Thyroid gland (tissue), 4 donors: ENCODE measurements at places on chromosomes 5 and 9.

GRCh38 chr5:126115059-126115629 lies 308.1 kb upstream of the GRAMD2B start:
- no peak for DNase-seq

GRCh38 chr5:22465616-22466015 lies 387.5 kb downstream of the CDH12 start:
- no peak for DNase-seq

GRCh38 chr5:94362857-94363256 lies 255.5 kb downstream of the KIAA0825 start:
- DNase-seq, result no peak

- DNase-seq, result no peak
Measured at GRCh38 chr9:133973791-133974630, 18.1 kb downstream of the VAV2 start.

- DNase-seq, result no peak
Measured at GRCh38 chr9:118236625-118237024, 532.4 kb downstream of the TLR4 start.

DNA sequence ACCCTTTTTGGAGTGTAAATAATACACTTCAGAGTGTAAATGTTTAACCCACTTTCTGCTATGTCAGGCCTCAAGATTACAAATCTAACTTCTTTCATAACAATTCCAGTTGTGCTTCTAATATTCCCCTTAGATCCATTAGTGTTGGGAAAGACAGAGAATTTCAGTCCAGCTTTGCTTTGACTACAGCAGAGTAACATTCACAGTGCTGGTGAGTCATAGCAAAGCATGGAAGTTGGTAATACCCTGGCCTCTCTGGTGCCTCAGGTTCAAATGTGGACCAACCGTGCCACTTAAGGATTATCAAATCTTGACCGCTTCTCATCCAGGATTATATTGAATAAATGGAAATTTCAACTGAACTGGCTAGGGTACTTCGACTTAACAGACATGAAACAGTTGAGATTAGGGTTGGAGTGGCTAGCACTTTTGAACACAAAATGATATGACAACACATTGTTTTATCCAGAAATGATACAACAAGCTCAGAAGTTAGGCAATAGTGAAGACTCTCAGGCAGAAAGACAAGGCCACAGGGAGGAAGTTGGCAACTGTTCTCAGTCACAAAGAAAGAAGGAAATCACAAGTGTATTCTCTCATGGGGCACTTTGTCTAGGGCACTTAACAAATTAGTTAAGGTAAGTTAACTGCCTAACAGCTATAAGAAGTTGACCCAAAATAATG lies 24.4 kb upstream of the RASA1 start:
- no peak for DNase-seq

GRCh38 chr5:76542887-76543690 lies 80.1 kb downstream of the F2RL2 start:
- DNase-seq, result no peak

GRCh38 chr5:21594566-21594965 lies 1258.6 kb downstream of the CDH12 start:
- DNase-seq, result no peak

DNA sequence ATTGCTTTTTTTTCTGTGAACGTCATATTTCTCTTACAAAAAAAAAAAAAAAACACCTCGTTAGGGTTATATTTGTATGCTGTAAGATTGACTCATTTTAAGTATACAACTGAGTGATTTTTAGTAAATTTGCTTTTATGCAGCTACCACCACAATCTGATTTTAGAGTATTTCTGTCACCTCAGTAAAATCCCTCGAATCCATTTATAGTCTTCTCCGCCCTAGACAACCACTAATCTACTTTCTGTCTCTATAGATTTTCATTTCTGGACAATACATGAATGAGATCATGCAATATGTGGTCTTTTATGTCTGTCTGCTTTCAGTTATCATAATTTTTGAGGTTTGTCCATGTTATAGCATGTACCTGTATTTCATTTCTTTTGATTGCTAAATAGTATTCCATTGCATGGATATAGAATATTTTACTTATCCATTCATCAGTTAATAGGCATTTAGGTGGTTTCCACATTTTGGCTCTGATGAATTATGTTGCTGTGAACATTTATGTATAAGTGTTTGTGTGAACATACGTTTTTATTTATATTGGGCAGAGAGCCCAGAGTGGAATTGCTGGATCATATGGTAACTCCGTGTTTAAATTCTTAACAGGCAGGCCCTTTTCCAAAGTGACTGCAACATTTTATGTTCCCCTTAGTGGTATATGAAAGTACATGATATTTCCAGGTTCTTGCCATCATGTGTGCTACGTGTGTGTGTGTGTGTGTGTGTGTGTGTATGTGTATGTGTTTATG lies 171.4 kb downstream of the SGCD start:
- no peak for DNase-seq

DNA sequence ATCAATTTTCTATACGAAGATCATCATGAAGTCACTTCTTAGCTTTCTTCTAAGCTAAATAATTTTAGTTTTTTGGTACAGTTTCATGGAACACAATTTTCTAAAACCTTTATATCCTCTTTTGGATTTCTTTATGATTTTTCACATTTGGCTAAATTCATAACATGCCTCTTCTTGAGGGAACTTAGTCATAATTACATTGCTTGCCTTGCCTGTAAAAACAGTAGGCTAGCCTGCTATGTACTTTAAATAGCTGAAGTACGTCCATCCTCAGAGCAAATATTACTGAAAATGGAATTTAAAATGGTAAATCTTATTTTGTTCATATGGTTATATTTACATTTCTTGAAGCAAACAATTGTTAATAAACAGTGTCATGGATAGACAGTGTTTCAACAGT lies 225.0 kb downstream of the VPS13A start:
- no peak for DNase-seq

DNA sequence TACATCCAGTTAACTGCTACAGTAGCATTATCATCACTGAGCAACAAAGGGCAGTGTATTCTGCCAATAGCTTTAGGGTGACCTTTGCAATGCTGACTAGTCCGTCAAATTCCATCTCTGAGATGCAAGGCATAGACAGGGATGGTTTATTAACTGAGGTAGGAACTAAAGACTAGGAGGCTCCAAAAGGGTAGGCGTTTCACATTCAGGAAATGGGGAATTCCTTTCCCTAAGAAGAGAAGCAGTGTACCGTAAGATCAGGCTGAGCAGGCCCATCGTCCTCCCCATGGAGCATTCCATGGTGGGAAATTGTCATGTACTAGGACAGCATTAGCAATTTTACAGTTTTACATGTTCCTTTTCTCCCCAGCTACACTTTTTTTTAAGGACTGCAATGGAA lies 157.7 kb downstream of the BNC2 start:
- DNase-seq, result no peak

DNA sequence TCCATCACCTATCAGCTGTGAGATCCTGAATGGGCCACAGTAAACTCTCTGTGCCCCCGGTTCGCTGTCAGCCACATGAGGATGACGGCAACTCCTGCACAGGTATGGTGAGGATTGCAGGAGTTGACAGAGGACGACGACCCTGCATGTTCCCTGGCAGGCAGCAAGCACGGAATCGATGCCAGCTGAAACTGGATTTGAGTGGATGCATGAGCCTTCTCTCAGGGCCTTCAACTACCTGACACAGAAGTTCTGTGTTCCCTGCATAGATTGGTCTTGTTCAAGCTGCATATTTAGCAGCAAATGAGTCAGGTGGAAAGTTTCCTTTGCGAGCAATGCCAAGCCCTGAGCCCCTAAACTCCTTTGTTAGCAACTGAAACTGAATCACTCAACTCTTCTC lies 69.6 kb upstream of the PTCH1 start:
- no peak for DNase-seq

DNA sequence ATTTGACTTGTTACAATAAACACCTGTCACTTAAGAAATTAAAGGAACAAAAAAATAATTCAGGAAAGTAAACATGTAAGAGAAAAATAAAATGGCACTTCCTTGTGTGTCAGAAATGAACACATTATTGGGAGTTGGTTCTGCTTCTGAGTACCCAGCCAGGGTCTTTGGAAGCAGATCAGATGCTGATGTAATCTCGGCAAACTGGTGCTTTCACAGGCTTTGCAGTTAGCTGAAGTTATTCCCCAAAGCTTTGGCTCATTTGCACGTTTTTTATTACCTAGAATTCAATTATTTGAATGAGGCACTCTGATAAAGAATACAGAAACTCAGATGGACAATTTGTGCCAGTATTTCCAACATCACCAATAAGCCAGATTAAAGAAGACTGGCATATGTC lies 10.9 kb downstream of the CDH18 start:
- DNase-seq, result no peak

DNA sequence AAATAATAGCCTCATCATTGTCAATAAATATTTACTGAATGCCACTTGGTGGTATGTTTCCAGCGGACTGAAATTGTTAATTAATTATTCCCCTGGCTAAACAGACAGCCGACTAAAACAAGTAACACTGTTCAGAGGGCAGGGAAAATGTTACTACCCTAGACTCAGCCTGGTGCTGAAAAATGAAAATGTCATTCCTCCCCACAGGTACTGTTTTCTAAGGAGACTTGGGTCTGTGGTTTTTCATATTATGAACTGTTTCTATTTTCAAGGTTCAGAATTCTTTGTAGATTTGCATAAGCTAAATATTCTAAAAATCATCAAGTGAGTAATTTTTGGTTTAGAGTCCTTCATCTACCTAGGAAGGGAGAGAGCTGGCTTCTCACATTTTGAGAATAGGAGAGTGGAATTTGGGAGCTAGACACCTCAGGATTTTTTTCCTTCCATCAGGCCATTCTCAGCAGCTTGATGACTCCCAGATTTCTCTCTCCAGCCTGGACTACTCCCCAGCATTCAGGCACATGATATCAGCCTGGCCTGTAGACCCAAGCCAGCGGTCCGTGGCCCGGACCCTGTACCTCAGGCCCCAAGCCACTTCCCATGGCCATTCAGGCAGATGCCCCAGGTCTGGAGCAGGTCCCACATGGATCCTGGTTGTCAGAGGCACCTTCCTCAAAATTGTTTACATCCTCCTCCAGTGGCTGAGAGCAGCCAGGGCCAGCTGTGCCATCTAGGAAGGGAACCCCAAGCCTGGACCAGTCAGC lies 24.4 kb downstream of the BHMT start:
- no peak for DNase-seq

DNA sequence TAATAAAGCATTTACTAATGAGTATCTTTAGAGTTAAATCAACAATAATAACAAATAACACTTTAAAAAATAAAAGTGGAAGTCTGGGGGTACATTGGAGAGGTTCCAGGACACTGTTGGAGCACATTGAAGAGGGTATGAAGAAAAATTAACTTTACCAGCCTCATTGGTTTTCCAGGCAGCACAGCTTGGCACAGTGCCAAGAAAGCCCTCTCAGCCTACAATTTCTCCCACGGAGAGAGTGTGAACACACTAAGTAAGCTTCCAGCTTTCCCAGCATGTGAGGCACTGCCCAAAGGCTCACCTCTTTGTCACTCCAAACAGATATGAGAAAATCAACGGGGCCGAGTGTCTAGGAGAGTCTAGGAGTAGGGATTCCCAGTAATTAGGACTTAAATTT lies 1912.8 kb upstream of the NUDT12 start:
- DNase-seq, result no peak

- no peak for DNase-seq
Measured at GRCh38 chr9:35516479-35516878, 26.6 kb downstream of the RUSC2 start.

DNA sequence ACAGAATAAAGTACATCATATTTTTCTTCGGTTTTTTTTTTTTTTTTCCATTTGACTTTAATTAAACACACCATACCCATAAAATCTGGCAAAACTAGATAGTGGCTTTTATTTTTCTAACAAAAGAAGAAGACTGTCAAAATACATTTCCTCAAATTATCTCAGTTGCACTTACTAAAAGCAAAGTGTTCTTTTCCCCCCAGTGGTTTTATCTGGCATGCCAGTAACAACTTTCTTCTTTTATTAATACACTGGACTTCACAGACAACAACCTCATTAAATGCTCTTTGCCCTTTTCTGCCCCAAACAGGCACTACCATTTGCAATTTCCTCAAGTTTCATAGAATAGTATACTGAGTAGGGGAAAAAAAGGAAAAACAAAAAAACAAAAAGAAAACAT lies 1792.3 kb downstream of the EFNA5 start:
- no peak for DNase-seq

DNA sequence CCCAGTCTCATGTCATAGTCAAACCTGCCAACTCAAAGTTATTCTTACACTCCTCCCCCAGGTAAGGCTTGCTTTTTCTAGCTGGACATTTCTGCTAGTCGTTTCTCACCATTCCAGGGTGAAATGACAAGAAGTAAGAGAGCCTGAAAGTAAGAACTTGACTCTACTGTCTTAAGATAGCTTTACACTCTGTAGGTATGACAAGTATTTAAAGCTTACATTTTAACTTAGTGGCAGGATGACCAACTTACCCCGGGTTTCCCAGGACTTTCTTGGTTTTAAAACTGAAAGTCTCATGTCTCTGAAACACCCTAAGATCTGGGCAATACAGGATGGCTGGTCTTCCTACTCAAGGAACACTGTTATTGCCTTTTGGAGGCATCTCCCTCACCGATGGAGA lies 67.5 kb upstream of the PIK3R1 start:
- no peak for DNase-seq

- DNase-seq, result no peak
Measured at GRCh38 chr9:105066275-105066865, 138.4 kb upstream of the ABCA1 start.

GRCh38 chr5:142659405-142659804 lies 26.5 kb downstream of the FGF1 start:
- DNase-seq, result no peak
